ENCODE measurements at places on chromosomes 4 and X.

- DNase-seq = no peak
Observed at GRCh38 chr4:78659264-78659663, 107.7 kb downstream of the ANXA3 start.

- DNase-seq = no peak
Observed at GRCh38 chrX:149506349-149506748, 1.2 kb upstream of the IDS start.

DNA sequence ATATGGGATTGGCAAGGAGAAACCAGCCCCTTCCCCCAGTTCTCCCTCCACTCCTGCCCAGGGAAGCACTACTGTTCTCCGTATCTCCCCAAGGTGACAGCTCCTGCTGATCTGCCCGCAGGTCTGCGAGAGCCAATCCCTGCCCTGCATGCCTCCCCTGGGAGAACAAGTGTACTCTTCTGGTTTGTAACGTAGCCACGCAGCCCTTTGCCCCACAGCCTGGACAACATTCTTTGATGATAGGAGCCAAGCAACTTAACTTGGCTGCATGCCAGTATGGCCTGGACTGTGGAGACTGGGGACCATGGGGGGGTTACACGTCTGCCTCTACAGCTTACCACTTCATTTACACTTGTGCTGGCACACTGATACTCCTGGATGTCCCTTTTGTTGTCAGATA lies 2.0 kb downstream of the STBD1 start:
- no peak for DNase-seq

DNA sequence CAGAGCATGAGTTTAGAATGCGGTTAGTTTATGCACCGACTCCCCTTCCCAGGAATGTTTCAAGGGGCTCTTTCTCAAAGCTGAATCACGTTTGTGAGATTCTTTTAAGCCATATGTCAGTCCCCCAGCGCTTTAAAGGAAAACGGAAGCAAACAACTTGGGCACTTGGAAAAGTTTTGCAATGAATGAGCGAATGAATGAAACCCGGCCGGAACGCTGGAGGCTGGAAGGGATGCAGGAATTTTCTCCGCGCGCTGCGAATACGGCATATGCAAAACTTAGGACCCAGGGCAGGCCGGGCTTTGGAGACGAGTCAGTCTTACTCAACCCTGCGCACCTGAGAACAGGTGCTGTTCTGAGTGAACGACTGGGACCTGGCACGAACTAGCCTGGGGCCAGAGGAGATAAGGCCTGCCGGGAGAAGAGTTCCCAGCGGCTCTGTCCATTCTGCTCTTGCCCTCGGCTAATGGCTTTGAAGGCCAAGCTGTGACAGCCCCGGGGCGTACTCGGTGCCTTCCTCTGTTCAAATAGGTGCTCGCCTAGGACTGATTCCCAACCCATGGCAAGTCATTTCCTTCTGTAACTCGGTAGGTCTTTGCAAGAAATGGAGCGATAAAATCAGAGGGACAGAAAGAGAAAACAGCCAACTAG lies 743 bp upstream of the NRK start:
- no peak for DNase-seq

DNA sequence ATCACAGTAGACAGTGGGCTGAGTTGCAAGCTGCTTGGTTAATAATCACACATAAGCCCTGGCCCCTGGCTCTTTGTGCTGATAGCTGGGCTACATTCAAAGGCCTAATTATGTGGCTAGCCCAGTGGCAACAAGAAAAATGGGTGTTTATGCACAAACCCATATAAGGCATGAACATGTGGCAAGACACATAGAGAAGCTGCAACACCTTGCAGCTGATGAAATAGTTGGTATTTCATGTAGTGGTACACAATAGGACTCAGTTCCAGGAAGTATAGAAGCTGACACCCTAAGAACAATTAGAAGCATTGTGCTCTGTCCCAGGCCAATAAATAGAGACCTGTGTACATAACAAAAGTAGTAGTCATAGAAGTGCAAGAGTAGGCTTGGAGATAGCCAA lies 14.6 kb upstream of the ZNF630 start:
- no peak for DNase-seq

- DNase-seq = no peak
Observed at GRCh38 chrX:32530802-32531403, 680.4 kb downstream of the DMD start.

DNA sequence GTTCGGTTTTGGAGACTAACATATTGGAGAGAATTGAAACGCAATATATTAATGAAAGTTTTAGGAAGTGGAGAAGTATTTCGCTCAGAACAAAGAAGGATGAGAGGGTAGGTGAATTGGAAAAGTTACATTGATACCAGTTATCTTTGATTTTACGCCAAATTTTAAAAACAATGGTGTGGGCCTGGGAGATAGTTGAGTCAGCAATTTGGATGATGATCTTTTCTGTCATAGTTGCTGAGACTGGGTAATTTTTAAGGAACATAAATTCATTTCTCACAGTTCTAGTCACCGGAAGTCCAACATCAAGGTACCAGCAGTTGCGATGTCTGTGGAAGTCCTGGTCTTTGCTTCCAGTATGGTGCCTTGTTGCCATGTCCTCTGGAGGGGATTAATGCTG lies 644.8 kb upstream of the LCORL start:
- no peak for DNase-seq

DNA sequence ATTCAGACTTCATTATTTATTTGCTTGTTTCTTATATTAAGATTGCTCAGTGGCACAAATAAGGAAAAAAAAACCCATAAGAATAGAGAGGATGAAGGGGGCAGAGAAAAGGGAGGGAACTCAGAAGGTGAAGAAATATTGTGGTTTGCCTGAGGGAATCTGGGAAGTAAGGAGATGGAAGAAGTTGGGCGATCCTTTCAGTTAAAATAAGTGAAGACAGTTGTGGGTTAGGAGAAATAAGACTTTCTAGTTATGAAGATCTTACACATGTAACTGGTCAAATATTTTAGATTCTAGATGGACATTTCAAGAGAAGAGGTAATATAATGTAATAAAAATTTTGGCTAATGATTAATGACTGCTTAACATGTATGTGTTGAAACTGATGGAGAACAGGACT lies 138.7 kb upstream of the LIMCH1 start:
- no peak for DNase-seq

- DNase-seq = no peak
Observed at GRCh38 chr4:59728496-59728895, 1471.6 kb upstream of the ADGRL3 start.

DNA sequence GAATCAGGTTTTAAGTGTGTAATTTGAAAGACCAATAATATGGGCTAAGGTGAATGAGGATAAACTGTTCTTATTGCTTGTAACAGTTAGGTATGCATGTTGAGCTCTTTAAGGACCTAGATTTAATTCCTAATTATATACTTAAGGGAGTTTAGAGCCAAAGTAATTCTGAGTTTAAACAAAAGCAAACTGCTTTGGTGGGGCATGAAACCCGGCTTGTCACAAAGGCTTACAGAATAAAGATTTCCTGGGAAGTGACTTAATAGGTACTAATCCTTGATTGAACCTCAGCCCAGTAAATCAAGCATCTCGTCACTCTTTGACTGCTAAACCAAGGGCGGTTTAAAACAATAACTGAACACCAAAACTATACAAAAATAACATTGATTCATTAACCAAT lies 1324.2 kb downstream of the RPA4 start:
- DNase-seq = no peak

DNA sequence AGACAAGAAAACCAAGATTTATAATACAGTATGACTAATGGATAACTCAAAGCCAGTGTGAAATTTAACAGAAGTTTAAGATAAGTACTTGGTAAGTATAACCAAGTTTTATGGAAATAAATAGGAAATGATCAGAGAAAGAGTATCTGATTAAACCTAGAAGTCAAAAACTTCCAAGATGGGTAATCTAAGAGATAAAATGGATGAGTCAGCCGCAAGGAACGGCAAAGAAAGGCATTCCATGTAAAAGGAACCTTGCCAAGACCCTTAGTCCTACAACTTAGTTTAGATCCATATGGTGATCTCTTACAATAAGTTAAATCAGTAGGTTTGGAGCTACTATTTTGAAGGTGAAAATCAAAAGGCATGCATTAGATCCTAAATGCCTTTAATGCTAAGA lies 34.8 kb downstream of the LIN54 start:
- no peak for DNase-seq

GRCh38 chr4:183094393-183095198 lies 4.5 kb upstream of the WWC2 start:
- DNase-seq = no peak

DNA sequence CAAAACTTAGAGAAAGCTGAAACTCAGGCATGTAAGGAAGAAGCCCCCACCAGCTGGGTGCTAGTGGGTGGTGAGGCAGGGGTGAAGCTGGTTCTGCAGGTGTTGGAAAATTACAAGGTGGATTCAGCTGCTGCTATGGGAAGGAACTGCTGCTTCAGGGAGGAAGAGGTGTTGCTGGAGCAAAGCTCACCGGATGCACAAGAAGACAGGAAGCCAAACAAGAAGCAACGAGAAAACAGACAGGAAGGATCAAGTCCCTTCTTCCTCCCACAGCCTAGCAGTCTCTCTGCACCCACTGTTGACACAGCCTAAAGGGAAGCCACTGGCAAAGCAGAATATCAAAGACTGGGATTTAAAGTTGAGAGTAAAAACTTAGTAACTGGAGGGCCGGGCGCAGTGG lies 100.2 kb upstream of the JADE1 start:
- DNase-seq = no peak

- no peak for DNase-seq
Observed at GRCh38 chr4:40354158-40354557, 19.0 kb downstream of the CHRNA9 start.

- no peak for DNase-seq
Observed at GRCh38 chrX:14932136-14932535, 58.9 kb downstream of the MOSPD2 start.

DNA sequence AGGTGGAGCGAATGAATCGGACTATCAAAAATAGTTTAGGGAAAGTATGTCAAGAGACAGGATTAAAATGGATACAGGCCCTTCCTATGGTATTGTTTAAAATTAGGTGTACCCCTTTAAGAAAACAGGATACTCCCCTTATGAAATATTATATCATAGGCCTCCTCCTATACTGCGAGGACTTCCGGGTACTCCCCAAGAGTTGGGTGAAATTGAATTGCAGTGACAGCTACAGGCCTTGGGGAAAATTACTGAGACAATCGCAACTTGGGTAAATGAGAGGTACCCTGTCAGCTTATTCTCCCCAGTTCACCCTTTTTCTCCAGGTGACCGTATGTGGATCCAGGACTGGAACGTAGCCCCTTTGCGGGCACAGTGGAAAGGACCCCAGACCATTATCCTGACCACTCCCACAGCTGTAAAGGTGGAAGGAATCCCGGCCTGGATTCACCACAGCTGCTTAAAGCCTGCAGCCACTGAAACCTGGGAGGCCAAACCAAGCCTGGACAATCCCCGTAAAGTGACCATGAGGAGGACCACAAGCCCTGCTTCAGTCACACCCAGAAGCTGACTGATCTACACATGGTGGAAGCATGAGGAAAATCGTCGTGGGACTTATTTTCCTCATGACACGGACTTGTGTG lies 1138.1 kb downstream of the ARAP2 start:
- DNase-seq = no peak

DNA sequence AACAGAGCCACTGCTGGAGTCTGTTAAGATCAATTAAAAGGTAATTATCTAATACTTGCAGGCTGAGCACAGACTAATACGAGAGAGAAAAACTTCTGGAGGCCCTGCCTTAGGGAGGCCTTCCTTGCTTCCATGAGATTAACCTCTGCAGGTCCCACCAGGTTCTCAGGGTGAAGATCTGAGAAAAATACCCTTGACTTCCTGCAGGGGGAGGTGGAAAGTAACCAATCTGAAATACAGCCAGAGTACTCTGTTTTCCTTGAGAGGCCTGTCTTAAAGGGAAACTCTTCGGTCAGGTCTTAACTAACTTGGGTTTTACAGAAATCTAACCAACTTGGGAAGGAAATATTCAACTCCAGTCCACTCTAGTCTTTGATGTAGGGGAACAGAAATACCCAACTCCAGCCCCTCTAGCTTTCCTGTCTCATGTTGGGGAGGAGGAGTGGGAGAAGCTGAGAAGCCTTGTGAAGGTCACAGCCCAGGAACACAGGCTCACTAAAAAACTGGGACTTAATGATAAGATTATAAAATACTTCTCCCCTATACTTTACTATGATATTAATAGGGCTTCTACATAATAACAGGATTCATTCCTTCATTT lies 77.1 kb downstream of the TBCK start:
- no peak for DNase-seq

DNA sequence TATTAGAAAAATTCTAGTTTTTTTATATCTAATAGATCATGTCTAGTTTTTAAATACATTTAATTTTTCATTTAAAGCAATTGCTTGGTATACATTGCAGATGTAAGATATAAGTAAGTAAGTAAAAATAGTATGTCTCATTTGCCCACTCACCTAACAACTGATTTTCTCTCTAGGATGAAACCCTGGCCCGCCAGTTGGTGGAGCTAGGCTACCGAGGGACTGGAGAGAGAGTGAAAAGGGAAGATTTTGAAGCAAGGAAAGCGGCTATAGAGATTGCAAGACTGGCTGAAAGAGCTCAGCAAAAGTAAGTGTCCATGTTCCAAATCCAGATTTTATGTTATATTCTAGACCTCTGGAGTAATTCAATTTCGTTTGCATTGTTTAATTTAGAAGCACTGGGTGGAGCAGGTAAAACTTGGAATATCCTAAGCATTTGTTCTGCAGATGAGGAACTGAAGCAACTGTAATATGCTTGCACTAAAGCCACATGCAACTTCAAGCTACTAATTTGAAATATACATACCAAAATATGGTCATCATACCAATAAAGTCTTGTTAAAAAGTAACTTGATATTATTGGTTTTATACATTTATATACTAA lies 27.1 kb downstream of the CFAP299 start:
- DNase-seq = no peak

GRCh38 chr4:186693159-186693815 lies 30.4 kb downstream of the FAT1 start:
- DNase-seq = no peak

- DNase-seq = no peak
Observed at GRCh38 chr4:78244705-78245485, 187.8 kb downstream of the FRAS1 start.

- no peak for DNase-seq
Observed at GRCh38 chr4:138826322-138826721, 189.3 kb upstream of the NOCT start.

All from cortex of kidney (tissue), 1 donor.